ENCODE measurements at places on chromosomes 5 and 9.
A peak's percentile ranks its signal among the peaks of the same experiment; 100 is the strongest.

- no peak for DNase-seq
These were observed 49.4 kb downstream of the AP3B1 start for GRCh38 chr5:78245136-78245535.

DNA sequence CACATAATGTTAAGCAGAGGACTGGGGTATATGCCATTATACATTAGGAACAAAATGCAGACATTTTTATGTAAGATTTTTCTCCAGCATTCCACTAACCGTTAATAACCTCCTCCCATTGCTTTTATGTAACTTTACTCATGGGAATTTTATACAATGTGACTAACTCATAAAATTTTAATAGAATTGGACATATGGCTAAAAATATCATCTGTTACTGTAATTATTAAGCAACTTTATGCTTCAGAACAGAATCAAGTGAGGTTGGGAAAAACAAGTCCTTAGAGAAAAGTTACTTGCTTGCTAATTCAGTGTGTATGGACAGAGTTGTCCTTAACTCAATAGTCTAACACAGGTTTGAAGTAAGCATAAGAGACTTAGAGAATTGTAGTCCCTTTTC lies 54.8 kb upstream of the PCSK1 start:
- DNase-seq = no peak

DNA sequence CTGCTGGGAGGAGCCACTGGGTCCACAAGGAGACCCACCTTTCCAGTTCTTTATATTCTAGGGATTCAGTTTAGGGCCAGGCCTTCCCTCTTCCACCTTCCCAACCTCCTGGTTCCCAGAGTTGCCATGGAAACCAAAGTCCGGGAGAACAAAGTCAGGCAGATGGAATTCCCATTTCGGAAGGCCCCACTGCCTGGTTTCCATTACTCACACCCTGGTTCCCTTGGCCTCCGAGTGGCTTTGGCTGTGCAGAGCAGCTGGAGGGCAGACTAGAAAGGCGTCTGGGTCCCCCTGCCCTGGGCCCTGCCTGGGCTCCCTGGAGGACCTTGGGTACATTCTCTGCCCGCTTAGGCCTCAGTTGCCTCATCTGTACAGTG lies 136.1 kb downstream of the RGS3 start:
- DNase-seq = no peak

- no peak for DNase-seq
These were observed 42.5 kb downstream of the SEMA4D start for GRCh38 chr9:89455356-89455824.

DNA sequence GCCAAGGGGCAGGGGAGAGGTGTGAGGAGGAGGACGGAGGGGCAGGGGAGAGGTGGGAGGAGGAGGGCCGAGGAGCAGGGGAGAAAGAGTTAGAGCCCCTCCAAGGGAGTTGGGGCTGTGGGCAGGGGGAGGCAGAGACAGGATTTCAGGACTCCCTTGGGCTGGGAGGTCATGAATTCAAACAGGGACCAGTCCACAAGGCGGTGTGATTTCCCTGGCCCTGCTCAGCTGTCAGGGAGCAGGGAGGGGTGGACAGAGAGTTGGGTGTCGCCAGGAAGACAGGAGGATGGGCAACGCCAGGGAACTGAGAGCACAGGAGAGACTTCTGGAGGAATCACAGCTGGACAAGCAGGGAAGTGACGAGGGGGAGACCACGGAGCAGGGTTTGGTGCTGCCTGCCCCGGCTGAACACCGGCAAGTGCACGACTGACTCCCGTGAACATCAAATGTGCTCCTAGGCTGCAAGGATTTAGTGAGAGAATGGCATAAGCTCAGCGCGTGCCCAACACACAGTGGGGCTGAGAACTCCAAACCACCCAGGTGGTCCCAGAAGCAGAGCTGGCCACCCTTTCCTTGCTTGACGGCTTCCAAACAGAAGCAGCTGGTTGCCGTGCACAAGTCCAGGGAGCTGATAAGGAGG lies 17.8 kb upstream of the OLFM1 start:
- DNase-seq = peak; percentile 4

DNA sequence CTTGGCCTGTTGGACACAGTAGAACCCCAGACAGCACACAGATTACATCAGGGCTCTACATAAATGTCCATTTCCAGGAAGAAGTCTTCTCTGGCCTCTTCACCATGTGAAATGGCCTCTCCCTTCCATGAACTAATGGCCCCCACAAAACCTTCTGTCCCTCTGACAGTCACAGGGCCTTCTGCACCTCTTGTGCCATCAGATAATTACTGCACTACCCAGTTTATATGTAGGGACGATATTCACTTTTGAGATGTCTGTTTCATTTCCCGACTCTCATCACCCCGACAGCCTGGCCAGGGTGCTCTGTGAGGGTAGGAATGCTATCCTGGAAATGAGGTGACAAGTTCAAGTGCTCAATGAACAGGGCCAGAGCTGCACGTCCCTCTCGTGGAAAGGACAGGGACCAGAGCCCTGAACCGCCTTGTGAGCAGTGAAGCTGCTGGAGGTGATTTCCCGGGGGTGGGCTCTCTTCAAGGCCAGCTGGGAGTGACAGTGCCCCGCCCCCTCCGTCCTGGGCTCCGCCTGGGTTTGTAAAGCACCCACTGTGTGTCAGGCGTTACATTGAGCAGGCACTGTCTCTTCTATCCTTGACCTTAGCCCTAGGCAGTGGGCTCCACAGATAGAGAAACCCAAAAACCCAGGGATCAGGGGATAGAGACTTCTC lies 3.0 kb upstream of the FAM78A start:
- no peak for DNase-seq

GRCh38 chr5:11931638-11932037 lies 27.4 kb upstream of the CTNND2 start:
- DNase-seq = no peak

DNA sequence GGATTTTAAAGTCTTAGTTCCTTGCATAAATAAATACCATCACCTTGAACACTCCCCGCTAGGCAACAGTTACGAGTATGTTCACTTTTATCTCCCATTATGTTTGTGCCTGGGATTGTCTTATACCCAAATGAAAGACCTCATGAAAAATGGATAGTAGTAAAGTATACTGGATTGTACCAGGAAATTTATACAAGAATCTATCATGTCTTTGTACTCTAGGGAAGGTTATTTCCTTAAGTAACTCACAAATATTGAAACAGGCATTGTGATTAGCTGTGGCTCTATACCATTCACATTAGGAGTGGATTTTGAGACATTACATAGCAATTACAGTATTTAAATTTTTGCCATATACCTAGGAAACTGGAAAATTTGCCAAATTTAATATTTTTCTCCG lies 24.0 kb downstream of the NFIB start:
- no peak for DNase-seq

DNA sequence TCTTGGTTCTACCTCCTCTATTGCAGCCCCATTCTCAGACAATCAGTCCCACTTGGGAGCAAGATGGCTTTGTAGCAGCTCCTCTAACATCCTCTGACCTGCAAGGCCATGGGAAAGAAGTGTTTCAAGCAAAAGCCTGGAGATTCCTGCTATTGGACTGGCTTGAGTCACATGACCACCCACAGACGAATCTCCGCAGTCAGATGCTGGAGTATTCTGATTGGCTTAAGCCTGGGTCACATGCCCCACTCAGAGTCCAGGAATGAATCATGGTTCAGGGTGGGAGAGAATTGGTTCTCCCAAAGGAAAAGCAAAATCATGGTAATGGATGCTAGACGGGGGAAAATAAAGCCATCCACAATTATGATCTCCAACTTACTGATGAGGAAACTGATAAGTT lies 22.6 kb upstream of the LMX1B start:
- no peak for DNase-seq
